ENCODE measurements at places on chromosomes 11 and 22.

GRCh38 chr22:24401931-24402367 is 25.4 kb upstream of the ADORA2A start:
- no peak for DNase-seq

GRCh38 chr11:66720223-66720898 is 8.7 kb downstream of the SPTBN2 start:
- DNase-seq, result no peak

DNA sequence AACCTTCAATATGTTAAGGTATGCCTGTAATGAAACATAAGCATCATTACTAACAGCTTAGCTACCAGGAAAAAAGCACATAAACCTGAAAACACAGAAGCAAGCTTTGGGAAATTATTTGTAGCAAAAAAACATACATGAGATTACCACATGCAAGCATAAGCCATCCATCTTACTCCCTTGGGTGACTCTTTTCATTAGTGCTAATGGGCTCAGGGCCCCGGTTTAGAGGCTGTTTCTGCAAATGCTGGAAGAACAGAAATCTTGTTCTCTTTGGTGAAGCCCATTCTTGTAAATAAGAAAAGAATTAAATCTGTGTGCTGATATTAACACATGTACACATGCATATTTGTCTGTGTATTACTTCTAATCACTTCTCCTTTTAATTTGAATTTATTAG is 314.3 kb downstream of the TTC28 start:
- no peak for DNase-seq

GRCh38 chr11:31802609-31802989 is 8.5 kb downstream of the PAX6 start:
- DNase-seq, result no peak

DNA sequence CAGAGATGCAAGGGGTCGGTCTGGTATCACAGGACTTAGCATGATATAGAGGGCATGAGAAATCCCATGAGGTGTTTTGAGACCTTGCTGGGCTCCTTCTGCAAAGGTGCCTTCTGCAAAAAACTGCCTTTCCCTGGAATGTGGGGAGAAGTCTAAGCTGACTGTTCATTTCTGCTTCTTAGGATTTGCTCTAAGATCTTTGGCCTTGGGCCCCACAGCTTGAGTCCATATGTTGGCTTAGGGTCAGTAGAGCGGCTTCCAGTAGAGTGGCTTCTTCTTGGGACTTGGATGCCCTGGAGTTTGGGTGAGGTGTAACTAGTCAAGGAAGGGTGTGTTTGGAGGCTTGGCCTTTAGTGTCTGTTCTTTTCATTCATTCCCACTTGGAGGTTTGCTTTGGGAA is 37.0 kb downstream of the AMPD3 start:
- no peak for DNase-seq

GRCh38 chr11:113006896-113007445 is 45.8 kb downstream of the NCAM1 start:
- no peak for DNase-seq

GRCh38 chr22:45777046-45777851 is 105.6 kb downstream of the ATXN10 start:
- DNase-seq, result no peak

DNA sequence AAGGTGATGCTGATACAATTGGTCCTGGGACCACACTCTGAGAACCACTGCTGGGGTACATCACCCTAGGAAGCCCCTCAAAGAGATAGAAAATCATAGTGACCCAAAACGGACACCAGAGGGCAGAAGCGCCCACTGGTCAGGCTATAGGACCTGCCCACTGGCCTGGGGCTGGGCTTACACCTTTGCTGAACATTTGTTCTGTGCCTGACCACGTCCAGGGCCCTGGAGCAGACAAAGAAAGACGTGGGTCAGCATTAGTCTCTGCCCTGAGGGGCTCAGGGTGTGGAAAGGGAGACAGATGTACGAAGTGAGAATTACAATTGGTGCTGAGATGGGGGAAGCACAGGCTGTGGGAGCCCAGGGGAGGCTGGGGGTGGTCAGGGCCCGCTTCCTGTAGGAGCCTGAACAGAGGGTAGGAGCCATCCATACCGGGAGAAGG is 14.4 kb upstream of the SERPINH1 start:
- DNase-seq, result no peak

GRCh38 chr11:125342281-125342930 is 153.7 kb downstream of the FEZ1 start:
- DNase-seq, result no peak

- DNase-seq, result peak; percentile 62
These were observed 12.8 kb downstream of the MACROD1 start for GRCh38 chr11:64152841-64153691.

- no peak for DNase-seq
These were observed 21.8 kb downstream of the CACNA1I start for GRCh38 chr22:39592081-39593065.

- peak; percentile 43 for DNase-seq
These were observed 25.0 kb upstream of the SUSD2 start for GRCh38 chr22:24156141-24156912.

- peak; percentile 43 for DNase-seq
These were observed 31.2 kb downstream of the PDE2A start for GRCh38 chr11:72642884-72643522.

GRCh38 chr11:34546511-34547209 is 33.1 kb upstream of the ELF5 start:
- no peak for DNase-seq

DNA sequence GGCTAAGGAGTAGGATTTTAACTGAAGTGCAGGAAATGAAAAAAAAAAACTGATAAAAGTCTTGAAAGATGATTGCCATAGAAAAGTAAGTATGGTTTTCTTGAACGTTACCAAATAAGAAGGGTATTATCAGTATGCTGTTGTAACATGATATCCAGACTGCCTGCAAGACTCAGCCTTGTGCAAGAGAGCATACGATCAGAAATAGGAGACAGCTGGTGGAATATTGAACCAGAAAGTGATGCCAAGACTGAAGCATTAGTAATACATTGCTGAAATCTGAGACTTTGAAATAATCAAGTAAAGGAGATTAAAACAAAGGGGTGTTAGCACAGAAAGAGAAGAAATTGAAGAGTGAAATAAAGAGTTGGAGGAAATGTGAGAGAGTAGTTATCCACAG is 452.7 kb upstream of the CNTN5 start:
- DNase-seq, result no peak

DNA sequence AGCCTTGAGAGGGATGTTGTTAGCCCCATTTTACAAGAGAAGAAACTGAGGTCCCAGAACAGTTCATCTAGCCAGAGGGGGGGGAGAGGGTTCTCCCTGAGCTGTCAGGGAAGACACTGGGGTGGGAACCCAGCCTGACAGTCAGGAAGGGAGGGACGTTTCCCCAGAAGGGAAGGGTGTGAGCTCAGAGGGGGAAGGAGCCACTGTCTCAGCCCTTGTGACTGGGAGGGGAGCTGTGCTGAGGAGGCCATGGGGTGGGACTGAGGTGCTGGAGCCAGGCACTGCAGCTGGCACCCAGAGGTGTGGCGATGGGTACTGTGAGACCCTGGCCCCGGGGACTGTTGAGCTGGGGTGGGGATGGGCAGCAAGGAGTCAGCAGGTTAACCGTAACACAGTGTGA is 35.7 kb downstream of the DAGLA start:
- no peak for DNase-seq

GRCh38 chr11:48013269-48013901 is 33.0 kb downstream of the PTPRJ start:
- peak; percentile 37 for DNase-seq

DNA sequence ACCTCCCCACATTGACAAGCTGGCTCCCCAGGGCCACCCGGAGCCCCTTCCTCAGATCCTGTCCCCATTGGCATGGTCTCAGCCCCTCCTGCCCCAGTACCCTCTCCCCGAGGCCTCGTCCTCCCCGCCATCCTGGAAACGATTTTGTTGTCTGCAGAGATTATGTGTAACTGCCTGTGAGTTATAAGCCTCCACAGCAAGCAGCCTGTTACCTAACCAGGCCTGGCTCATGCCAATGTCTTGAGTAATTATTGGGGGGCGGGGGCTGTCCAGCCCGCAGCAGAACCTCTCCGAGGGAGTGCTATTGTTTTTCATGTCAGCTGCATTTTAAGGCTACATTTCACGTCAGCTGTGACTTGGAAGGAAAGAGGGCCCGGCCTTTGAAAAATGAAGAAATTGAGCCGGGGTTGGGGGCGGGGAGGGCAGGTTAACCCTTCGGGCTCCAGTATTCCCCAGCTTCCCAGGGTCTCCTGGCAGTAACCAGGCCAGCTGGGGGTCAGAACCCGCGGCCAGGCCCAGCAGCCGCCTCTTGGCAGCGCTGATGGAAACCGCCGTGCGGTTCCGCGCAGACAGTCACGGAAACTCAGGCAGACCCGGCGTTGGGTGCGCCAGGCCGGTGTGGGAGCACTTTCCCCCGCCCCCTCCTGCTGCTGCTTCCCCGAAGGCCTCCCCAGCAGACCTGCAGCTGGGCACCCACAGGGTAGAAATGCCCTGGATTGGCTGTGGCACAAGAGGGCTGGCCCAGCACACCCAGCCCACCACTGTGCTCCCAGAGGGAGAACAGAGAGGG is 59.5 kb downstream of the CDKN1C start:
- DNase-seq, result no peak

DNA sequence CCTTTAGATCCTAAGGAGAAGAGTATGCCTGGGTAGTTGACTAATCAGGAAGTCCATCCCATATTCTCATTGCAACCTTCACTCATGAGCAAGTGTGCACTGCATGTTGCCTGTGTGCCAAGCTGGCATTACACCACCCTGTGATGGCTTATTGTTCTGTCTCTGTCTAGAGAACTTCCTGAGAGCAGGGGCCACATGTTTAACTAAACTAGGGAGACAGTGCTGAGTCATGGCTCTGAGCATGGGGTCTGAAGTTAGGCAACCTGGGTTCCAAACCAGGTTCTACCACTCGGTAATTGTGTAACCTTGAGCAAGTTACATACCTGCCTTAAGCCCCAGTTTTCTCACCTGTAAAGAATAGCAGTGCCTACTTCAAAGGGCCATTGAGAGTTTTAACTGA is 39.6 kb downstream of the CSNK2A3 start:
- no peak for DNase-seq

DNA sequence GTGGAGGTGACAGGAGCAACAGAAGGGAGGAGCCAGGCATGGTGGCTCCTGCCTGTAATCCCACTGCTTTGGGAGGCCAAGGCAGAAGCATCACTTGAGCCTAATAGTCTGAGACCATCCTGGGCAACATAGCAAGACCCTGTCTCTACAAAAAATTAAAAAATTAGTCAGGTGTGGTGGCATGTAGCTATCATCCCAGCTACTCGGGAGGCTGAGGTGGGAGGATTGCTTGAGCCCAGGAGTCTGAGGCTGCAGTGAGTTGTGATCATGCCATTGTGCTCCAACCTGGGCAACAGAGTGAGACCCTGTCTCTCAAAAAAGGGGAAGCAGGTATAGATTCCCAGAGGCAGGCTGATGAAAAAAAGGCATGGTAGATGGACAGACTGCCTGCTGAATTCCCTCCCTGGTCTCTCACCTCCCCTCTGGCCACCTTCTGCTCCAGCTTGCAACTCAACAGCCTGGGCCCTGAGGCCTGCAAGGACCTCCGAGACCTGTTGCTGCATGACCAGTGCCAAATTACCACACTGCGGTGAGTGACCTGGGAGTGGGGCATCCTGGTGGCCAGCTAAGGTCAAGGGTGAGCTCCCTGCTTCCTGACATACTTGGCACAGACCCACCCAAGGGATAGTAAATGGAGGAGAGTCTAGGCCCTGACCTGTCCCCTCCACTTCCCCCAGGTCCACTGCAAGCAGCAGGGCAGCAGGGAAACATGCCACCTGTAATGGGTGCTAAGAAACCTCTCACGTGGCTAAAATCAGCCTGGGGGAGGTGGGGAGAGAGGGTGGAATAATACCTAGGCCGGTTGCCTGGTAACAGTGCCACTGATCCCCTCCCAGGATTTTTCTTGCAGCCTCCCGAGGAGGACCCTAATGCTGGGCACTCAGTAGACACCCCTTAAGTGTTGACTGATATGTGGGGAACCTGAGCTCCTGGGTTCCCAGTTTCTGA is 4.3 kb upstream of the NHERF4 start:
- no peak for DNase-seq

- no peak for DNase-seq
These were observed 261.1 kb downstream of the BUD13 start for GRCh38 chr11:116511684-116512083.

- DNase-seq, result no peak
These were observed 35.0 kb upstream of the SYT13 start for GRCh38 chr11:45321031-45321595.

DNA sequence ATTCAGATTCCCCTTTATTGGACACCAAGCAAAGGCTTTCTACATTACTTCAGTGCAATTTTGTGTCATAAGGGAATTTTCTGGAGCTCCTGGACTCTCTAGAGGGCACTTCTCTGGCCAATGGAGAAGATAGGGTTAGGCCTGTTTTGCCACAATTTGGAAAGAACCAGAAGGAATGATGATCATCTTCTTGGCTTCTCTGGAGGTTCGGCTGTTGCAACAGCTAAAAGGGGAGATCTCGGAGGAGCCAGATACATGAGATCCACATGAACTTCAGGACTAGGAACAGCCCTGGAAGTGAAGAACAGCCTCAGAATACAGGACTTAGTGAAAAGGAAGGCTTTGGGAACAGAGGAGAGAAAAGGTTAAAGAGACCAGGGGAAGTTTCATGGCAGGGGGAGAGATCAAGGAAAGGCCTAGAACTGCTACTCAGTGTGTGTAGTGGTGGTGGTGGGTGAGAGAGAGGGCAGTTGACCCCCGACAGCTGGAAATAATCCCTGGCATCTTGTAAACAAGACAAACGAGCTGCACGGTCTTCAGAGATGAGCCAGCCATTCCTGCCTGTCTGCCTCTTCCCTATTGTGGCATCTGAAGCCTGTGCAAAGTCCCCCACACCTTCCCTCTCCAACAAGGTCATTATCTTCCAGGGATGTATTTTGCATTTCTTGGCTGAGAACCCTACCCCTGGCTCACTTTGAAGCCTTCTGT is 83.8 kb downstream of the CCDC81 start:
- DNase-seq, result no peak

DNA sequence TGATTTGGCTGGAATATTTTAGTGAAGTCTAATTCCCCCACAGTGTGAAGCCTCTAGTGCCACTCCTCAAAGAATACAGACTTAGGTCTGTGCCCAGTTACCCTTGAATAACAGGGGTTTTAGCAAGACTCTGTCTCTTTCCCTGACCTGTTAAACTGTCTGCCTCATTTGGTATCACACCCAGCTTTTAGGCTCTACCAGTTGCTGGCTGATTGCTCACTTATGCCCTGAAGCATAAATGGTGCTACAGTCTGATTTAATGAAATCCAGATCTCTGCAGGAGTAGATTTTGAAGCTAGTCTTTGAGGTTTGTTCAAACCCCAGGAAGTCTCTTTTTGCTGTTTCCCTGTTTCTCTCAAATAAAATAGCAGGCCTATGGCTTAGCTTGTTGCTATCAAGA is 45.2 kb upstream of the LIPT2 start:
- DNase-seq, result no peak

GRCh38 chr11:76382209-76382608 is 1.1 kb downstream of the GVQW3 start:
- no peak for DNase-seq

GRCh38 chr11:61378713-61379313 is 13.6 kb upstream of the TMEM216 start:
- DNase-seq, result no peak

DNA sequence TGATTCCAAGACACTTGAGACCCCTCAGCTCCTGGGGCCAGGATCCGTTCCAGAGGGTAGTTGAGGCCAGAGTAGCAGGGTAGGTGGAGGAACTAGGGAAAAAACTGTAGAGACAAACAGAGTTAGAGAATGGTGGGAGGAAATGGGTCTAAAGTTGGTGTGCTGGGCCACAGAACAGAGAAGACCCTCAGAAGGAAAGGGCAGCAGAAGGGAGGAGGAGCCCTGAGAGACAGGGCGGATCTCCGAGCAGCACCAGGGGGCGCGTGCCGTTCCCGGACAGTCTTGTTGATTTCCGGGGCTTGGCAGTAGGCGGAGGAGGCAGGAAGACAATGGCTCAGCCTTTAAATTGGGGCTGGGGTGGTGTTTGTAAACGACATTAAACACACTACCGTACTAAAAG is 2.4 kb upstream of the CECR2 start:
- DNase-seq, result no peak

Measured in effector CD4-positive, alpha-beta T cell (primary cell).